Mesenteric fat pad (tissue), 1 donor: ENCODE measurements at places on chromosomes 2 and 18. TPM values are rescaled to one million over a fixed set of nuclear protein-coding genes. Genes with fewer than 3 reads are reported as not detected.

DNA sequence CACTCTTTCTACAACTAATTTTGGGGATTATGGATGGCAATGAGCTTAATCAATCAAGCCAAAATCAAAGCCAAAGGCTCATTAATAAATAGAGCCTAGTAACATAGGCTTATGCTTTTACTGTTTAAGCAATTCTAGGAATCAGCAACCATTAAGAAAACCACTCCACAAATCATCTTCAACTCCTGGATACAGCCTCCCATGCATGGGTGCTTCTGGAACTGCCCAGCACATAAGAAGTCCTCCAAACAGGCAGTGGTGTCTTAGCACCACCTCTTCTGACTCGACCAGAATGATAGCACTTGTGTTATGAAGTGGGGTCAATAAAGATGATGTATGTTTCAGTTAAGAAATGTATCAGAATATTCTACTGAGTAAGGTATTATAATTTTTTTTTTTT, 104.4 kb upstream of the SERPINE2 start:
- DNase-seq: no peak

- no peak for DNase-seq
Measured at GRCh38 chr2:174066871-174067270, 101.7 kb upstream of the SP3 start.

GRCh38 chr2:144210076-144210475, 309.8 kb downstream of the ZEB2 start:
- DNase-seq: no peak

DNA sequence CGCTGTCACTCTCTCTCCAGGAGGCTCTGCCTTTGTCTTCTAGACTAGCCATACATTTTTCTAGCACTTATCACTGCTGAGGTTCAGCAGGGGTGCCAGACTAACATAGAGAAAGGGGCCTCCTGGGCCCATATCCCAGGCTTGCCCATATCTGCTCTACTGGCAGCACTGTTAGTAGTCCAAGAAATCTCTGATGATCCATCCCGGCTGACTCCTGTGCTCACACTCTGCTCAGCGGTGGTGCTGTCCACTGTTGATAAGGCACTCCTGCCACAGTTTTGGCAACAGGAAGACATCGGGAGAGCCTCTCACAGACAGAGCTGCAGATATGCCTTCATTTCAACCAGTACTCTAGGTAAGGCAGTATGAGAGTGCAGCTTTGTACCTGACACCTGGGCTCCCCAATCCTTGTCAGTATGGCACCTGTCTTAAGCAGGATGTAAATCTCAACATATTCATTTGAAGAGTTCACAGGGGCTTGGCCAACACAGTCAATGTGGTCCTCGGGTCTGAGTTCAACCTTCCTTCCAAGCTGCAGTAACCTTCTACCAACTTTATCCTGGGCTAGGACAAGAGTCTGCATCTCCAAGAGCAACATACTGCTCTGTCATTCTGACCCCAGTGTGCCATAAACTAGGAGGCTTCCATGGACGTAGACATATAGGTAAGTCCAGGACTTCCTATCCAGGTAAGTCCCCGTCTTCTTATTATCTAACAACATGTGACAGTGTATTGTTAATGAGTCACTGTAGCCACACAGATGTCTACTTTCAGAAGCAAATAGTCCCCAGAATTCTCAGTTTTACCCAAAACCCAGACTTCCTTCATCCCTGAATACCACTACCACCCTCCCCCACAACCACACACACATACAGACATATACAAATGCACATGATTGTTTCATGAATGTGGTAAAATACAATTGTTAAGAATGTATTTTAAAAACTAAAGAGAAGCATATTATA, 16.2 kb downstream of the KLF7 start:
- DNase-seq: no peak

DNA sequence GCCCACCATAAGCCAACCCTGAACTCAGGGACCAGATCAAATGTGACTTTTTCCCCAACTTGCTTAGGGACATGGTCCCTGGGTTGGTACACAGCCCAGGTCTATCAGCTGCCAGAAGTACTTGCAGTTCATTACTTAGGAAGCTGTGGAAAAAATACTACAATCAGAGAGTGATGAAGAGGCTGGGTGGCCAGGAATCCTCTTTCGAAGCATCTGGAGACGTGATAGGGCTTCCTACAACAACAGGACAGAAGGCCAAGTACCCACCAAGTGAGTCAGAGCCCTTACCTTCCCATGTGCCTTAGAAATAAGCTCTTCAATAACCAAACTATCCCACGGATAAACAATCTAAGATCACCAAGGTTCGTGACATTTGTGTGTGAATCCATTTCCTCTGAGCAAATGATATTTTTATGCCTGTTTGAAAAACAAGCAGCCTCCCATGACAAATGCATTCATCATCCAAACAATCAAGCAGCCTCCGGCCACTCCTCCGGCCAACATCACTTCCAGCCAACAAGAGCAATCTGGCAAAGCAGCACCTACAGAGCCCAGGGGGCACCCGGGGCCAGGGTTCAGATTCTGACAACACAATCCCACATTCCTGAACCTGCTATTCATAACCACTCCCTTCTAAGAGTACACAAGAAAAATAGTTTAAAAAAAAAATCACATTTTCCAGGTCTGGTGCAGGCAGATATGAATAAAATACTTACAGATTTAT, 26.4 kb downstream of the TBC1D8 start:
- DNase-seq: no peak

DNA sequence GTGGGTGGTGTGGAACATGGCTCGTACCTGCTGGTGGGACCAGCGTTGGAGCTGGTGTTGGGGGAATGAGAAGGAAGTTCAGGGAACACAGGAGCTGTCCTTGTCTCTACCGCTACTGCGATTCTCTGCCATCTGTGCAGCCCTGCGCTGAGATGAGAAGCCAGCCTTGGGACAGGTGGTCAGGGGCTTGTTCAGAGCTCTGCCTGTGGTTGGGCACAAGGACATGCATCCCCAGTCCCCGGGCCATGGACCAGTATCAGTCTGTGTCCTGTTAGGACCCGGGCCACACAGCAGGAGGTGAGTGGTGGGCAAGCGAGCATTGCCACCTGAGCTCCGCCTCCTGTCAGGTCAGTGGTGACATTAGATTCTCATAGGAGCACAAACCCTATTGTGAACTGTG, 164.4 kb downstream of the TSN start:
- DNase-seq: no peak

DNA sequence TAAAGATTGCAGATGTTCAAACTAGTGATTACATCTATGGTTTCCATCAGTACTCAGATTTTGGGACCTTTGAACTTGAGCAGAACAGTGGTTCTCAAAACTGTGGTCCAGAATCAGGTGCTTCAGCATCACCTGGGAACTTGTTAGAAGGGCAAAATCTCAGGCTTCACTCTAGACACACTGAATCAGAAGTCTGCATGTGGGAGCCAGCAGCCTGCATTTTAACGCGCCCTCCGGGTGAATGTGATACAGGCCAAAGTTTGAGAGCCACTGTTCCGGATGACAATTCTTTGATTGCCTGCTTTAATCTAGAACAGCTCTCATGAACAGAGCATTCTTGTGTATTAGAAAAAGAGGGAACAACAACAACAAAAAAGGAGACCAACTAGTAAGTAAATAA, 261.7 kb downstream of the GPD2 start:
- DNase-seq: no peak

GRCh38 chr2:12728221-12728777, 11.6 kb downstream of the TRIB2 start:
- DNase-seq: no peak

DNA sequence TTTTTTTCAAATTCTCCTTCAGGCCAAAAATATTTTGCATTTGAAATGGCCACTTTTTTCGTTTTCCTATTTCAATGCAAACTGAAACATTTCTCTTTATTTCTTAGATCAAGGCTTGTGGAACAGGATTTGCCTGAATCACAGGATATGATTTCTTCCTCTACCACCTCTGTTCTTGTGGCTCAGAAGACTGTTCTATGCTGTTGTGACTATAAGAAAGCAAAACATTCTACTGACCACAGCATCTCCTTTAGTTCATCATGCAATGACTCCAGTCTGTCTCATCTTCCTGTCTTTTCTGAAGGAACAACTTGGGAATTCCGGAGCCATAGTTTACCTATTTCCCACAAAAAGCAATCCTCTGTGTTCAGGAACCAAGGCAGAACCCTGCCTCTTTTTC, 16.2 kb upstream of the ZNF512 start:
- no peak for DNase-seq

GRCh38 chr2:222609381-222609780, 46.5 kb downstream of the FARSB start:
- no peak for DNase-seq

The CCDC68 gene
- total RNA-seq: 6.0 TPM

The ARHGEF33 gene
- total RNA-seq: 0.35 TPM

The BMPR2 gene
- 74.9 TPM for total RNA-seq

The GDF7 gene
- total RNA-seq: 1.2 TPM

The UPP2 gene
- not detected for total RNA-seq

The CXCR2 gene
- total RNA-seq: 9.9 TPM

The EPHA4 gene
- total RNA-seq: 23.1 TPM
